Stimulated activated CD8-positive, alpha-beta memory T cell treated with anti-CD3 and anti-CD28 coated beads, Interleukin-4, amount 100 ng/mL, for 1 hour (primary cell): ENCODE measurements at places on chromosomes 2 and 18.
A peak's percentile ranks its signal among the peaks of the same experiment; 100 is the strongest.

DNA sequence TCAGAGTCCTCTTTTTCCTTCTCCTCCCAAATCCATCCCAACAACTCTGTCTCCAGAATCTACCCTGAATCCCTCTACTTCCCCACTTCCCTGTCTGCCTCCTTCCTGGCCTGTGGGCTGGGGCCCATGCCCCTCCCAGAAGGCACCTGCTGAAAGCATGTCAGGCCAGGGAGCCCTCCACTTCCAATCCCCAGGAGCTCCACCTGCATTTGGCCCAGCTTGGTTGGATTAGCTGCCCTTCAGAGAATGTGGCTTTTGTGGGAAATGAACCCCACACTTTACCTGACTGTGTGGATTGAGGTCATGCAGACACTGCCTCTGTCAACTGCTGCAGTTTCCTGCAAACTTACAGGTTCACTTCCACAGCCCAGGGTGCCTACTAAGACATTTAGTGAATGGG, 58.5 kb downstream of the ACOXL start:
- no peak for DNase-seq

GRCh38 chr2:235925250-235925919, 242.8 kb downstream of the GBX2 start:
- DNase-seq: no peak

- no peak for DNase-seq
Measured at GRCh38 chr2:238988105-238988504, 140.2 kb downstream of the TWIST2 start.

DNA sequence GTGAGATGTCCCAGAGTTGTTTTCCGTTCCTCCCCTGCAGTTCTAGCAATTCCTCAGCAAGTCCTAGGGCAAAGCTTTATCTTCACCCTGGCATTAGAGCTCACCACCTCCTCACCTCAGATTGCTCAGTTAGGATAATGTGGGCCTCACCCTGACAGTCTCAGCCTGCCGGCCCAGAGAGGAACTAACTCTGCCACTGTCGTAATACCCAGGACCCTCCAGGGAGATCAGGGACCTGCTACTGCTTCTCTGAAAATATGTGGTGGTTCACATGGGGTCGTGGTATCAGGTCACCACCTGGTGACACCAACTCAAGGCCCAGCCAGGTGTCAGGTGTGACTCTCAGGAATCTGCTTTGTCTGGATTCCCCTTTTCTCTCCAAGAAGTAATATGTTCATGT, 120.7 kb downstream of the FEZ2 start:
- DNase-seq: no peak

- DNase-seq: no peak
Measured at GRCh38 chr2:172098650-172099471, 3.8 kb downstream of the DLX2 start.

GRCh38 chr2:3628241-3628679, 29.7 kb upstream of the ALLC start:
- no peak for DNase-seq

DNA sequence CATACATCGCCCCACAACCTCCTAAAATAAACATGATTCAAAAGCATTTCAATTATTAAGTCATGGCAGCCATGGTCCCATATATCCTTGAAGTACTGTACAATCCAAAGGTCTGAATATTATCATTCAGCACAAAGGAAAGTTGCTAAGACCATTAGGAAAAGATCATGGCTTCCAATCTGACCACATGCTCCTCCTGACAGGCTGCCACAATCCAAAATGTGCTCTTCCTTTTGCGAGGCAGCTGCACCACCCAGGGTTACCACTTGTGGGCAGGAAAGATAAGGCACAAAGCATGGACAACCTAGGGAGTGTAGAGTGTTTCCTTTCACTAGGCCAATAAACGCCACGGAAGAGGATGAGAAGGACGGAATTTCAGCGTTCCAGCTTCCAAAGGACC, 5.4 kb downstream of the BOLA3 start:
- DNase-seq: no peak

- DNase-seq: no peak
Measured at GRCh38 chr2:235026649-235027557, 75.1 kb downstream of the SH3BP4 start.

- no peak for DNase-seq
Measured at GRCh38 chr18:43774497-43774896, 497.2 kb upstream of the SYT4 start.

GRCh38 chr2:1132328-1132969, 181.8 kb downstream of the SNTG2 start:
- DNase-seq: no peak

GRCh38 chr2:156532989-156533388, 96.8 kb downstream of the GPD2 start:
- no peak for DNase-seq

GRCh38 chr2:51013079-51013932, 18.6 kb downstream of the NRXN1 start:
- no peak for DNase-seq

DNA sequence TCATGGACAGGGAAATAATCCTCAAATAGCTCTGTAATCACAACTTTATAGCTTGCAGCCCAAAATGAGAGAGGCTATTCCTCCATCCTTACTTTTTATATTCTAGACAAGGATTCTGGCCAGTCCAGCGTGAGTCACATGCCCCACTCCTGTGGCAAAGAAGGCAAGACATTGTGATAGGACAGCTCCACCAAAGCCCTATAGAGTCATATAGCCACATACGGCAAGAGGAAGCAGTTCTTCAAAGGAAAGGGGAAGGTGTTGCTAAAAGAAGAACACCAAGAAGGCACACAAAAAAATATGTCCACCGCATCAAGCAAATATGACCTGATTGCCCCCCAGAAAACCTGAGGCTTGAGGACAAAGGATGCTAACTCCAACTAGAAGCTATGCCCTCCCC, 3.4 kb upstream of the GFPT1 start:
- DNase-seq: no peak

DNA sequence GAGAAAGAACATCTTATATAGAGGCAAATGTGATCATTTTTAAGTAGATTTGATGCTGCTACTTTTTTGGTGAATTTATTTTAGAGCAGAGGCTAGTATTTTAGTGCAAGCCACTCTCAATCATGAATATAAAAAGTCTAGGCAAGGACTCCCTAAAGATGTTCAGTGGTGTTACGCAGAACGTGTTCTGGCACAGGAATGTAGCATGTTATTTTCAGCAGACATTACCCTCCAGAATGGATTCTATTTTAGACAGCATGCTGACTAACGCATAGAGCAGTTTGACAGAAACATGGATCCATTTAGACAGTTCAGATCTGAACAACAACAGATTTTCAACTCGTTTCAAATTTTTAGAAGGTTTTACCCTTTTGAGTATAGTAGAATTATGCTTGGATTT, 54.1 kb downstream of the DSC3 start:
- no peak for DNase-seq

DNA sequence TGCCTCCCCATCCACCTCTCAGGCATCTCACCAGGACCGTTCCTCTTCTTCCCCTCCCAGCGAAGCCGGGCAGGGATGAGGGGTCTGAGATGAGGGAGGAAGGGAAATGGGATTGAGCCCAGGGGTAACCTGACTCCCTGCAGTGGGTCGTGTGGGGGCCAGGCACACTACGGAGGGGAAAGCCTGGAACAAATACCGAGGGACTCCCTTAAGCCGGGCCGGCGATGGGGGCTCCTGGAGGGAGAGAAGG, 250 bp upstream of the SPEG start:
- no peak for DNase-seq

- no peak for DNase-seq
Measured at GRCh38 chr2:153408710-153409385, 69.7 kb downstream of the RPRM start.

DNA sequence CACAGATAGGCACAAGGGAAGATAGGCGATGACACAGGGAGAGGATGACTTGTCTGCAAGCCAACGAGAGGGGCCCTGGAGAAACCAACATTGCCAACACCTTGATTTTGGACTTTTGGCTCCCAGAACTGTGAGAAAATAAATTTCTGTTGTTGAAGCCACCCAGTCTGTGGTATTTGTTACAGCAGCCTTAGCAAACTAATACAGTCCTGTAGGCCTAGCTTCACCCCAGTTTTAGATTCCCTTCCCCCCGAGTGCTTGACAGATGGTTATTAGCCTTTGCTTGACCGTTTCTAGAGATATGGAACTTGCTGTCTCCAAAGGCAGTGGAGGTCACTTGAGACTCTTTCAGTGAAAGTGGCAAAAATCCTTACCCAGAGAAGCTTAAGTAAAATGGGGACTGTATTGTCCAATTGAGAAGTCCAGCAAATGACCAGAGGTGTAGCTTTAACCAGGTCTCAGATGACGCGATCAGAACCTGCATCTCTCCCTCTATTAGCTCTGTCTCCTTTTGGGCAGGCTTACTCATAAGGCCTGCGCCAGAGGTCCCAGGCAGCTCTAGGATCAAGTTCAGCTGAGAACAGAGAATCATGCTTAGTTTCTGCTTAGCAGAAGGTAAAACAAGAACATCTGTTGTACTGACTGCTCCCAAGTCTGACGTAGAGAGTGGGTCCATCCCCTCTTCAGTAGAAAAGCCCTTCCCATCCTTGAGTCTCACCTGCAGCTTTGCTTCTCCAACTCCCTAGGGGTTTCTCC, 50.4 kb downstream of the MFSD6 start:
- DNase-seq: no peak

GRCh38 chr2:22076454-22076853, 952.7 kb downstream of the TDRD15 start:
- no peak for DNase-seq

DNA sequence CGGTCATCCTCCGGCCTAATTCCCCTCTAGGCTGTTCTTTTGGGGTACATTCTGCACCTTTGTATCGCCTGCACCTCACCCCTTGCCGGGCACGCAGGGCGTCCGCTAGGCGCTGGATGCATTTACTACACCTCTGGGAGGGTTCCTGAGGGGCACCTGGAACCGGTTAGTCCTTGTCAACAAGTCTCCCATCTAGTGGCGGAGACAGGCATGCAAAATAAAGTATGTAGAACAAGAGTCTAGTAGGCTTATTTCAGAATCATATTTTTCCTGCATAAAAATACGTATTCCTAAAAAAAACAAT, 705 bp upstream of the TEX261 start:
- no peak for DNase-seq

GRCh38 chr2:234958311-234958710, 6.5 kb downstream of the SH3BP4 start:
- DNase-seq: no peak

DNA sequence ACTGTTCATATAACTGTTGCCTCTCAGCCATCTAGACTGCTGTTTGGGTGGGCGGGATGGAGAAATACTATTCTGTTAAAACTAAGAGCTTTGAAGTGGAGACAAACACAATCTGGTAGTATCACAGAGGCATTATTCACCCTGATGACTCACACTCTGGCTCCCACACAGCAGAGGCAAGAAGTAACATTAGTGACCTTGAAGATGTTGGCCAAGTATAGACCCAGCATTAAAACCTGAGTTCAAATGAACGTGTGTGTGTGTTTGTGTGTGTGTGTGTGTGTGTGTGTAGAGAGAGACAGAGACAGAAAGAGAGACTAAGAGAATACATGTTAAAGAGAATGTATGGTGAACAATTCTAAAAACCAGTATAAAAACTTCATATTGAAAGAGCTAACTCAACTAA, 22.5 kb upstream of the ACVR1 start:
- DNase-seq: peak; percentile 26

DNA sequence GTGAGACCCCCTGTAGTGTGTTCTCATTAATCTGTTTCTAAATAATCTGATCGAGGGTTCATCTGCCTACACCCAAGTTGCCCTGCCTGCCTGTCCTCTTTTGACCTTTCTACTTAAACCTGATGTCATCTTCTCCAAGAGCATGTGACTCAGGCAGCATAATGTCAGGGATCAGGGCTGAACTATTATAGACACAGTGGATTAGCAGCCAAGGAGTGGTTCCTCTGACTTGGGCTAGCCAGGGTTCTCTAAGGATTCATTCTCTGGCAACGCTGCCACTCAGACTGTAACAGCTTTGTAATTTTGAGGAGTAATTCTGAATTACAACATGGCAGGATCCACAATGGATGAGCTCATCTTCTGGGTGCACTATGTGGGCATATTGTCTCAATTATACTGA, 124.0 kb downstream of the MDH1 start:
- no peak for DNase-seq

DNA sequence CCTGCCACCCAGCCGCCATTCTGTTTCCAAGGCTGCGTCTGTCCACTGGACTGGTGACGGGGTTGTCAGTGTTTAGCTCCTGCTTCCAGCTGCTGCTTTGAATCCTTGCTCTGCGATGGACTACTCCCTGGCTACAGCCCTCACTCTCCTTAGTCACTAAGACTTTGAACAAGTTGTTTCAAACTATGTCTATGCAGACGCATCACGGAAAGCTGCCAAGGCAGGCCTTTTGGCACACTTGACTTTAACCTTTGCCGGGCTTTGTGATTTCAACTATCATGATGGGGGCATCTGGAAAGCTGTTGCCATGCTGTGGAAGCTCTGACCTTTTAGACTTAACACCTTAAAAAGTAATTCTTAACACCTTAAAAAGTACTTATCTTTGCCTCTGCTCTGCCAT, 54.4 kb downstream of the PDE11A start:
- DNase-seq: no peak

GRCh38 chr2:129879614-129880180, 99.8 kb upstream of the RAB6C start:
- no peak for DNase-seq

- DNase-seq: no peak
Measured at GRCh38 chr18:26710470-26711096, 154.9 kb downstream of the AQP4 start.

GRCh38 chr18:78984941-78985784, 5.5 kb downstream of the SALL3 start:
- DNase-seq: no peak

DNA sequence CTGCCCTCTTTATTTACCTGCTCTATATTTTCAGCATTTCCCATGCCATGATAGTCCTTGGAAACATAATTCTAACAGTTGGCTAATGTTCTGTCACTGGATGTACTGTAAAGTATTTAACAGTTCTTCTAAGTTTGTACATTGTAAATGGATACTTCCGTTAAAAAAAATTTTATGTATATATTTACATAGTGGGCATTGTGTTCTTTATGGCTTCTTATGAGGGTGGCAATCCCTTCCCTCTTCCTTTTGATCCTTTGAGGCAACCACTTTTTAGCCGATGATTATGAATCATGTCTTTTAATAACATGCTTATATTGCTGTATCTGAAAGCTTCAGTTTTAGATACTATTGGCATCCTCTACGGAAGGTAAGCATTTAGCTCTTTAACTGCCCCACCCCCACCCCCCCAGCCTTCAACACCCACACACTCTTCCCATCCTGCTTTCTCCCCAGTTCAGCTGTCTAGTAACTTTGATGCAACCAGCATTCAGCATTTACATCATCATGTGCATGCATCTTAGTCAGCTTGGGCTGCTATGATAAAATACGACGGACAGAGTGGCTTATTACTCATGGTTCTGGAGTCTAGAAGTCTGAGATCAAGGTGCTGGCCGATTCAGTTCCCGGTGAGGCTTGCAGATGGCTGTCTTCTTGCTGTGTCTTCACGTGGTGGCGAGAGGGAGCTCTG, 21.0 kb upstream of the EDAR start:
- no peak for DNase-seq

GRCh38 chr18:49285627-49286026, 174.8 kb downstream of the DYM start:
- DNase-seq: no peak
